Astrocyte of the spinal cord (primary cell): ENCODE measurements at places on chromosomes 6 and 20.
A peak's percentile ranks its signal among the peaks of the same experiment; 100 is the strongest.

DNA sequence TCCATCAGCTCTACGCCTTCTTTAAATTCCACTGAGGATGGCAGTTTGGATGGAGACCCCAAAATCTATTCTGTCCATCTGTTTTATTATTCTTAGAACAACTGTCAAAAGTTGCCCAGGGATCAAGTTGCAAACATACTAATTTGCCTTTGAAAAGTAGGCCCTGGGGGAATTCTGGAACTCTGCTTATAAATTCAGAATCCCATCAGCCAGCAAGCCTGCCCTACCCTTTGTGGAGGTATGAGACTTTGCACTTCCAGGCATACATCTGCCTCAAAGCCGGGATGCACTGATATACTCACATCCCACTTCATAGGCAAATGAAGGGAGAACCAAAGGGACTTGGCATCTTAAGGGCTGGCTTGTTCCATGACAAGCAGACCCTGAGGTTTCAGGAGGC is 93.6 kb downstream of the INSM1 start:
- no peak for DNase-seq

- peak; percentile 51 for DNase-seq
Measured at GRCh38 chr6:84460491-84460890, 233.0 kb upstream of the CEP162 start.

DNA sequence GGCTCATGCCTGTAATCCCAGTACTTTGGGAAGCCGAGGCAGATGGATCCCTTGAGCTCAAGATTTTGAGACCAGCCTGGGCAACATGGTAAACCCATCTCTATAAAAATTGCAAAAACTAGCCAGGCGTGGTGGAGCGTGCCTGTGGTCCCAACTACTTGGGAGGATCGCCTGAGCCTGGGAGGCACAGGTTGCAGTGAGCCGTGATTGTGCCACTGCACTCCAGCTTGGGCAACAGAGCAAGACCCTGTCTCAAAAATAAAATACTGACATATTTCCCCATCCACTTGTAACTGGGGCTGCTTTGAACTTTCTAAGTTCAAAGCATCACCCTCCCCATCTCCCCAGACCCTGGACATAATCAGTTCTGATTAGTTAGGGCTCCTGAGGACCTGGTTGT is 7.2 kb upstream of the MMP9 start:
- no peak for DNase-seq

GRCh38 chr20:46214824-46215488 is 93.3 kb downstream of the CDH22 start:
- DNase-seq, result no peak

GRCh38 chr6:142152746-142153145 is 5.7 kb downstream of the VTA1 start:
- peak; percentile 50 for DNase-seq

GRCh38 chr6:161434921-161435747 is 161.3 kb upstream of the AGPAT4 start:
- peak; percentile 98 for DNase-seq

DNA sequence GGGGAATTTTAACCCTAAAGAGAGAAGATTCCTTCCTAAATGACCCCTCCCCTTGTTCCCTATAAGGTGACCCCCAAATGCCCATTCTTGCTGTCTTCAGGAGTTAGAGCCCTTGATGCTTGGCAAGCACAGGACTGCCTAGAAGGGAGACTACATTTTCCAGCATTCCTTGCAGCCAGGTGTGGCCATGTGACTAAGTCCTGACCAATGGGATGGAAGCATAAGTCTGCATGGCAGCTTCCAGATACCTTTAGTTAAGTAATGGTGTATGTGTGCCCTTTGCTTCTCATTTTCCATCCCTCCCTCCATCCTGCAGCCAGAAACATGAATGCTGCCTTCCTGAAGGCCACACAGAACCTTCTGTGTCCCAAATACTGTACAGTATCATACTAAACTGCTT is 5.5 kb downstream of the BFSP1 start:
- no peak for DNase-seq

DNA sequence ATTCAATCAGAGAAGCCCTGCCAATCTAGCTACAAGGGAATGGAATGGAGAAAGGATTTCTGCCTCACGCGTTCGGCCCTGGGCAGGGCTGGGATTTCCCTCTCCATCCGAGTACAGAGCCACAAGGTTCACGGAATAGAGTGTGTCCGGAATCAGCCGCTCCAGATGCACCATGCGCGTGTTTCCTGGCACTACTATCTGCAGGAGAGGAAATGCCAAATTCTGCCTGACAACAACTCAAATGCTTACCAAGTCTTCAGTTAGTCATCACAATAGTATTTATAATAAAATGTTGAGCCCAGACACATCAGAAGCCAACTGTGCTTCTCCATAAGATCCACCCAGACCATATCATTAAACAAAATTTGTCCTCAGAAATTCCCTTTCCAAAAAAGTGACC is 75.1 kb downstream of the COL12A1 start:
- DNase-seq, result no peak

DNA sequence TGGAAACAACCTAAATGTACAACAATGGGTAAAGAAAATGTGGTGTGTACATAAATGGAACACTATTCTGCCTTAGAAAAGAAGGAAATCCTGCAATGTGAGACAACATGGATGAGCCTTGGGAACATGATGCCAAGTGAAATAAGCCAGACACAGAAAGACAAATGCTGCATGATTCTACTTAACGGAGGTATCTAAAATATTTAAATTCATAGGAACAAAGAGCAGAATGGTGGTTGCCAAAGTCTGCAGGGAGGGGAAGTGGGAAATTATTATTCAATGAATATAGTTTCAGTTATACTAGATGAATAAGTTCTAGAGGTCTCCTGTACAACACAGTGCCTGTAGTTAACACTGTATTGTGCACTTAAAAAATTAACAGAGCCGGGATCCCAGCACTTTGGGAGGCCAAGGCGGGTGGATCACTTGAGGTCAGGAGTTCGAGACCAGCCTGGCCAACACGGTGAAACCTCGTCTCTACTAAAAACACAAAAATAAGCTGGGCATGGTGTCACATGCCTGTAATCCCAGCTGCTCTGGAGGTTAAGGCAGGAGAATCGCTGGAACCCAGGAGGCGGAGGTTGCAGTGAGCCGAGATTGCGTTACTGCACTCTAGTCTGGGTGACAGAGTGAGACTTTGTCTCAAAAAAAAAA is 71.4 kb upstream of the SNX9 start:
- no peak for DNase-seq

GRCh38 chr6:42276034-42276890 is 58.6 kb upstream of the MRPS10 start:
- DNase-seq, result peak; percentile 68

DNA sequence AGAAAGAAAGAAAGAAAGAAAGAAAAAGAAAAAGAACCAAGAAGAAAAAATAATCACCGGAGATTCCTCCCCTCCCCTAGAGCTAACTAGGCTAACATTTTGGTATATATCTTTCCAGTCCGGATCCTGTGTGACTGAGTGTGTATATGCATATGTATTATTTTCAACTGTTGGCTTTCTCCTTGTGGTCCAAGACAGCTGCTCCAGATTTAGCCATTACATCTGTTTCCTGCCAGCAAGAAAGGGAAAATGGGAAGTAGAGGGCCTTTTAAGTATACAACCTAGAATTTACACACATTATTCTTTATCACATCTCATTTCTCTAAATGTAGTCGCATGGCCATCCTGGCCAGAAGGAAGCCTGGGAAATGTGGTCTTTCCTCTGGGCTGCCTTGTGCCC is 15.2 kb downstream of the SLC52A3 start:
- DNase-seq, result no peak

GRCh38 chr20:57928181-57928967 is 218.6 kb upstream of the PMEPA1 start:
- DNase-seq, result peak; percentile 9

DNA sequence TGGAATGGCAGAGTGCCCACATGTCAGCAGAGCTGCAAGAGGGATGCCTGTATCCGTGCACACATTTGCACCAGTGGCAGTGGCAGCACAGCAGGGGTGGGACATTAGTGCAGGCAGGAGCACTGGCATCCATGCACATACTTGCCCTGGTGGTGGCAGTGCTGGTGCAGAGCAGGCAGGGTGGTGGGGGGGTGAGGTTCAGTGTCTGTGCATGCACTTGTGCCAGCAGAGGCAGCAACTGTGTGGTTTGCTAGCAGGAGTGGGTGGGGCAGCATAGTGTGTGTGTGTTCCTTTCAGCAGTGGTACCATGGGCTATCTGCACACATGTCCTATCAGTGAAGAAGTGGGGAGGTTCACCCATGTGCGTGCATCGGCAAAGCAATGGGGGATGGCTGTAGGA is 151.6 kb downstream of the EPM2A start:
- DNase-seq, result no peak

GRCh38 chr6:29826271-29826670 is 1.4 kb upstream of the HLA-G start:
- DNase-seq, result no peak

- DNase-seq, result no peak
Measured at GRCh38 chr6:154341336-154341735, 15.3 kb downstream of the IPCEF1 start.
